Activated naive CD4-positive, alpha-beta T cell treated with anti-CD3 and anti-CD28 coated beads, Interleukin-2, amount 50 U/mL, for 16 hours (primary cell): ENCODE measurements at places on chromosomes 6 and 20.

GRCh38 chr20:62987114-62987513 is 19.6 kb downstream of the BHLHE23 start:
- no peak for DNase-seq

DNA sequence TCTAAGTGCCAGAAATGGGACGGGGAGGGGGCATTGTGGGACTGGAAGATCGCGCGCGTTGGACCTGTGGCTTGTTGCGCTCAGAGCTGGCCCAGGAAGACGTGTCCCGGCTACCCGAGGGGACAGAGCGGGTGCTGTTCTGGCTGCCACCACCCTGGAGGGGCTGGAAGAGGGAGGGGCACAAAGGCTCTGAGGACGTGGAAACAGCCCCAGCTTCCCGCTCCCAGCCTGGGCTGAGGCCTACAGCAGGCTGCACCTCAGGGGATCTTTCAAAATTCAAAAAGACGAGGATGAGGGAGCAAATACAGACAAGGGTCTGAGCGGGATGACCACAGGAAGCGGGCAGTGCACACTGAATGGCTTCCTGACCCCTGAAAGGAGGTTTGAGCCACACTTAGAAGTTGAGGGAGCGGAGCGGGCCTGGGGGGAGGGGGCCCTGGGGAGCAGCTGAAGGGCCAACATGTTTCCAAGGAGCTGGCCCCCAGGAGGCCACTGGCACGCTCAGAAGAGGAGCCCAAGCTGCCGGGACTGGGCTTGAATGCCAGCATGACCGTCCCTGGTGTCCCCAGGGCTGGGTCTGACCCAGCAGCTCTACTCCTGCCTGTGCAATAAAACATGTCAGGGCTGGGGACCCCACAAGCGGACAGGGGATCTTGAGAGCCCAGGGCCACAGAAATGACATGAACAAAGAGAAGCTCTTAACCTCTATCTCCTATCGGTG is 1.3 kb downstream of the OXT start:
- no peak for DNase-seq

- no peak for DNase-seq
Measured at GRCh38 chr20:35492352-35492751, 37.0 kb downstream of the CEP250 start.

DNA sequence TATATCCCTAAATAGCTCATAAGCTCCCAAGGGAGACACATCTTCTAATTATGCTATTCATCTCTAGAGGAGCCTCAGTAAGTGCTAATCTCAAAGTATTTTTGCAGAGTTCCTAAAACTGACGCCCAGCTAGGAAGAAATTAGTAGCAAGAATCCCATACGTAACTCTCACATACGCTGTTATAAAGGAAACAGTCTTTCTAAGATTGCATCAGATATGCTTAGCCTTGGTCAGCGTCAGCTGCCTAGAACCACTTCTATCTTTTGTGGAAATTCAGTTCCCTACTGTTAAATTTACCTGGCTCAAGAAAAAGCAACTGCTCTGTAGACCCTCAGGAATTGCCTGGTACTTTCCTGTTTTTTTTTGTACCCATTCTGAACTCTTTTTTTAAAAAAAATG is 13.6 kb downstream of the RIPOR2 start:
- DNase-seq, result no peak

- no peak for DNase-seq
Measured at GRCh38 chr20:34350095-34350494, 13.0 kb upstream of the ITCH start.

DNA sequence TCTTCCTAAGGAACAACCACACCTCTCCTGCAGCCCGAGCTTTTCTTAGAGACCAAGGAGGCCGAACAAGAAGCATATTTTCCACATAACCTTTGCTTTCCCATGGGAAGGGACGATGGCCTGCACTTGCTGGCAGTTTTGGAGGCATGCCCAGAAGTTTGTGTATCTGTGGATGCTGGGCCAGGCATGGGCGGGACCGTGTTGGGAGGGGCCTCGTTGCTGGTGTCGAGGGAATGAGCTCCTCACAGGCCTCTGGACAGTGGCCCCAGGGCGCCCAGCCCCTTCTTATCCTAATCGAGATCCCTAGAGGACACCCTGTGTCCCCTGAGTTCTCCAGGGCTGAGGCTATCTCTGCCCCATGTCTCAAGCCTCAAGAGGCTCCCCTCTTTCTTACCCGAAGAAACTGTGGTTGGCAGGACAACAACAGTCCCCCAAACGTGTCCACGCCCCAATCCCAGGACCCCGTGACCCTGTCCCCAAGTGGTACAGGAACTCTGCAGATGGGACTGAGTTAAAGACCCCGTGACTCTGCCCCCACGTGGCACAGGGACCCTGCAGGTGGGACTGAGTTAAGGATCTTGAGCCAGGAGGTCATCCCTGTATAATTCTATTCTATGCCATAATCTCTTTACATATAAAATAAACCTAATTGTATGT is 99.5 kb upstream of the BHLHE23 start:
- no peak for DNase-seq

DNA sequence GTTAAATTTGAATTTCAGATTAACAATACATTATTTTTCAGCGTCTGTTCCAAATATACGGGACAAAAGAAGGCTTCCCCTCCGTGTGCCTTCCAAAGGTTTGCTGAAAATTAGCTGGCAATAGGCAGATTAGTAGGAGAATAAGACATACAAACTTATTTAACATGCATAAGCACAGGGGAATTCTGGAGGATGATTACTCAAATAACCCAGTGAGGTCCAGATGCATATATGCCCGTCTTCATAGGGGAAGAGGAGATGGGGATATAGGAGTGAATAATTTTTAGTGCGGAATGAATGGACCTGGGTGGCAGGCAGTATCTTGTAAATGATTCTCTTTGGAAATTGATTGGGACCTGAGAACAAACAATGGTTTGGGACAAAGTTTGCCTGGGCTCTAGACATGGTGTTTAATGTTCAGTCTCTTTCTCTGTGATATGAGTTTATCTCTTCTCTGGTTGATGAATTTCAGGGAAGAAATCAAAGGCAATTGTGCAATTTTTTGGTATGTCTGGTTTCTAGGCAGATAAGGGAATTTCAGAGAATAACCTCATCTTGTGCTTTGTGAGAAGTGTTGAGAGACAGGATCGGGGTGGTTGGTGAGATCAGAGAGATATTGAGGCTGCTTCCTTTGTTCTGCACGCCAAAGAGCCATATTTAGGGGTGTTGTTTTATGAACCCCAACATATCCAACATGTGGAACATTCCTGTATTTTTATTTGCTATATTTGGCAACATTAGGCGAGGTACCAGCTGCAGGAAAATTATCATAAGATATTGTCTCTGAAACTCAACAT is 63.7 kb downstream of the MKKS start:
- no peak for DNase-seq

DNA sequence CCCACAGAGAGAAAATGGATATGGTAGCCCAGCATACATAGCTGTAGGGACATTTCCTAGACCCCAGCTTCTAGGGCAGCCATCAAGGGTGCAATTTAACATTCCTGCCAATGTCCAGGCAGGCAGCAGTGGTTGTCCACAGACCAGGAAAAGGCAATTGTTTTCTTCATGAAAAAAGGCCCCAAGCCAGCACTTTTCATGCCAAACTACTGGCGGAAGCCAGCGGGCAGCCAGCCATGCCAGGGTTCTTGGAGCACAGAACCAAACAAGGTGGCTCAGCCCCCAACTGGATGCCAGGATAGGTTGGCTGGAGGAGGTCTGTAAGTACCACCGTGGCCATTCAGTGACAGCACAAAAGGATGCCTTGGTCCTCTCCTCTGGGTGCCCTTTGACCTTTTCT is 94.6 kb downstream of the BANF2 start:
- DNase-seq, result no peak

GRCh38 chr20:33552519-33552918 is 62.6 kb downstream of the CBFA2T2 start:
- DNase-seq, result no peak

DNA sequence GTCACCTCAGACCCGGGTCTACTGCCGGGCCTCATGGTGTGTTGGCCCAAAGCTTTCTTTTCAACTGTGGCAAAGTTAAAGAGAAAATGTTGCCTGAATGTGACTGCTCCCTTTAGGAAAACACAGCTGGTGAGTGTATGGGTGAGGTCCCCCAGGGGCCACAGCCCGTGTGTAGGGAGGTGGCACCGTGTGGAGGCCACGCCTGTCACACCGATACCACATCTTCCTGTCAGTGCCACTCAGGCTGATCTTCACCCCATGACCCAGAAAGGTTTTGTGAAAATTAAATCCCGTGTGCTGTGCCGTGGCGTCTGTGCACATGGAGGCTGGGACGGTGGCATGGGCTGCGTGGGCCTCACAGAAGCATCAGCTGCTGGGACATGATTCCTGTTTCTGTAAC is 10.7 kb upstream of the ADRM1 start:
- no peak for DNase-seq

- no peak for DNase-seq
Measured at GRCh38 chr6:13565921-13566320, 8.5 kb upstream of the SIRT5 start.

DNA sequence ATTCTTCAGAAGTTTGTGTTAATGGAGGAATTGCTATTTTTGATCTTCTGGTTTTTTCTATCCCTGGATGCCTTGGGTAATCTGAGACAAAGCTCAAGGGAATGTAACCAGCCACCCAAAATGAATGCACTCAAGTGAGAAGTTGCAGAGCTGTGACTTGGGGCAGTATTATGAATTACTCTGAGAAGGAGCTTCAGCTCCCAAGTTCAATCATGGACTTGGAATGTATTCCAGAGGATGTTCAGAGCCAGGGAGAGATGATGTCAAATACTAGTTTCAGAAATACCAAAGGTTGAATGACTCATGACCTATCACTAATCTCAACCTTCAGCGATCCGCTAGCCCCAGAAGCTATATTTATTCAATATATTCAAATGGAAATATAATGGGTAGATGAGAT is 375.2 kb upstream of the PLCB4 start:
- DNase-seq, result no peak

DNA sequence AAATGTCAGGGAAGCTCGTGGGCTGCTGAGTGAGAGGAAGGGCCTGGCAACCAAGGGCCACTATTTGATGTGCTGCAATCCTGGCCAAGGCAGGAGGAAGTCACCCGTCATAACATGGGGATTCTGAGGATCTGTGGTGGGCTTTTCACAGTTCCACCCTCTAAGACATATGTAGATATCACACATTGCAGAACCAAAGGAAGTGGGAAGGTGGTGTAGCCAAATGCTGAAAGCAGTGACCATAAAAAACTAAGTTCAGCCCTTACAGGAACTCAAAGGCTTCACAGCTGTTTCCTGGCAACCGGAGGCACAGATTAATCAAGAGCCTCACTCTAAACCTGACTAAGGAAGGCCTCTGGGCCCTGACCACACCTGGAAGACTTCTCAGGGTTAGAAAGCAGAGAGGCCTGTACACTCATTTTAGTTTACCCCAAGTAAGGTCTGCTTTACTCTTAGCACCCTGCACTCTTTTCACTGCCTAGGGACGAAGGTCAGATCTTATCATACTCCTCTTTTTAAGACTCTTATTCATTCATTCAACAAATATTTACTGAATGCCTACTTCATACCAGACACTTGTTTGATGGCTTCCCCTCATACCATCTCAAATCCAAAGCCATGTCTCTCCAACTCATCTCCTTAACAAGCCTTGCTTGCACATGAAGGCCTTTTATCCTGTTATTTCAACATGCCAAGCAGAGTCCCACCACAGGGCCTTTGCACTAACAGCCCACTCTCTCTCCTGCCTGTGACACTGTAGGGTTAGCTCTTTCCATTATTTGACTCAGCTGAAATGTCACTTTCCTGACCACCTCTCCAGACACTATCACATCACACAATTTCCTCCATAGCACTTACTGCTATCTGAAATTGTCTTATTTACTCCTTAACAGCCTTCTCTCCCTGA is 2.6 kb downstream of the UBE2V1 start:
- no peak for DNase-seq

- no peak for DNase-seq
Measured at GRCh38 chr20:34582221-34582620, 23.7 kb downstream of the MAP1LC3A start.

- DNase-seq, result no peak
Measured at GRCh38 chr6:132866762-132867449, 52.5 kb downstream of the RPS12 start.

DNA sequence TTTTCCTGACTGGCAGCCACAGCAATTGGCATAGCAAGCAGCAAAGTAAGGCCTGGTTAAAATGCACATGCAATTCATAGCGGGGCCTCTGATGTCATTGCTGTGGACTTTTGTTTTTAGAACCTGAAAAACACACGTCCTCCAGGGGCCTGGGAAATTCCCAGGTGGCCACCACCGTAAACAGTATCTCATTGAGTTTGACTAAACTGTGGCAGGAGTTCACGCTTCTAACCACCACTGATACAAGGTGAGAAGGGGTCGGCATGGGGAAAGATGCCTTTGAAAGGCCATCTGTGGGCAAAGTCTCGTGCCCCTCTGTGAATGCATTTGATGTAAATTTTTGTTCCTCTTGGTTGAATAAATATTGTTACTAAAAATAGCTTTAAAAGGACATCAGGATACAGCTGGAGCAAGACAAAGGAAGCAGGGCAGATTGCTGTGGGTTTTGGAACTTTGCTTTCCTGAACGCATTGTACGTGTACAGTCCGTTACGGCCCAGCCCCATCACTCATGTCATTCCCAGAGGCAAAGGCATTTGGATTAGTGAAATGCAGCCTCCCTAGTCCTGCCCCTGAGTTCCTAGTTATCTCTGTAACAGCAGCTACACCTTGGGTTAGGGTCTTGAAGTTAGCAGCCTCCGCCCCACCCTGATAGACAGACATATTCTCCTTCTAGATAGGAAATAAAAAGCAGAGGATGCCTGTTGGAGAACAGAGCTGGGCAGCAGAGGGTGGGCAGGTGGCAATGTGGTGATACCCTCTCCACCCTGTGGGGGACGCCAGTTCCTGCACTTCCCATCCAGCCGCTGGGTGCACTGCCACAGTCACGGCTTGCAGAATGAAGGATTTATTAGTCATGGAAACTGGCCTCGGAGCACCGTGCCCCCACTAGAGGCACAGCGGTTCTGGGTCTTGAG is 80.3 kb downstream of the ZDHHC14 start:
- DNase-seq, result no peak

DNA sequence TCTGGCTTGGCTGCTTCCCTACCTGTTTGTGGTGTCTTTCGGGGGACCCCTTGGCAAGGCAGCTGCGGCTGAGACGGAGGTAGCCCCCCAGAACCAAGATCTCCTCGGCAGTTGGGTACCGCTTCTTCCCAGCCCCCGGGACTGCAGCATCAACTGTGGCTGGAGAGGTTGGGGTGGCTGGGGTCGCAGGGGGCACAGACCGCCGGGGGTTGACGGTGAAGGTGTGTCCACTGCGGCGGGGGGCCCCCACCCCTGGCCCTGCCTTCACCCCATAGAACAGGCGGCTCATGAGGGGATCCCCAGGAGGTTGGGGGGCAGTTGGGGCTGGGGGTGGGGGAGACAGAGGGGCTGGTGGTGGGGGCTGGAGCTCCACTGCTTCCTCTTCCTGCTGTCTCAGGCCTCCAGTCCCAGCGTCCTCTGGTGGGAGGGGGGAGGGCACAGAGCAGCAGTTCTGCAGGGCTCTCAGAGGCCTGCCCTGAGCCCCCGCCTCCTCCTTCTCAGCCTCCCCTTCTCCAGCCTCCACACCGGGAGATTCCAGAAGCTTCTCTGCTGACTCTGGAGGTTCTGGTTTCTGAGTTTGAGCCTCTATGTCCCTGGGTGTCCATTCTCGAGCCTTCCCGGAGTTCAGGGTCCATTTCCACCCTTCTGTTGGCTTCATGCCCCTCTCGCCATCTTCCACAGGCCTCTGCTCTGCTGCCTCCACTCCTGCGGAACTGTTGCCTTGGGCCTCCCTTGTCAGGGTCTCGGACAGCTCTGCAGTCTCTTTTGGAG is 1.9 kb downstream of the PPP1R18 start:
- DNase-seq, result peak; percentile 49

- no peak for DNase-seq
Measured at GRCh38 chr6:15243910-15244619, 1.8 kb upstream of the JARID2 start.

- DNase-seq, result no peak
Measured at GRCh38 chr6:149410557-149410956, 10.5 kb downstream of the SUMO4 start.
